ENCODE measurements at places on chromosomes 12 and 14. TPM values are rescaled to one million over a fixed set of nuclear protein-coding genes. Genes with fewer than 3 reads are reported as not detected.

The SNAPC1 gene
- total RNA-seq, result 7.0 TPM

The SERPINA1 gene
- total RNA-seq, result 2.5 TPM

The RERGL gene
- total RNA-seq, result 4.0 TPM

The GZMB gene
- 0.41 TPM for total RNA-seq

The FITM1 gene
- total RNA-seq, result 132 TPM

DNA sequence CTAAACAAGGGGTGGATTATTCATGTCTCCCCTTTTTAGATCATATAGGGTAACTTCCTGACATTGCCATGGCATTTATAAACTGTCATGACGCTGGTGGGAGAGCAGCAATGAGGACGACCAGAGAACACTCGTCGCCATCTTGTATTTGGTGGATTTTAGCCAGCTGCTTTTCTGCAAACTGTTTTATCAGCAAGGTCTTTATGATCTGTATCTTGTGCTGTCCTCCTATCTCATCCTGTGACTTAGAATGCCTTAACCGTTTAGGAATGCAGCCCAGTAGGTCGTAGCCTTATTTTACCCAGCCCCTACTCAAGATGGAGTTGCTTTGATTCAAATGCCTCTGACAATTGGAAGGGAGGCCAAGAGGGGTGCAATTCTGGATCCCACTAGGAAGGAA, 5.8 kb upstream of the CCDC63 start:
- no peak for DNase-seq

DNA sequence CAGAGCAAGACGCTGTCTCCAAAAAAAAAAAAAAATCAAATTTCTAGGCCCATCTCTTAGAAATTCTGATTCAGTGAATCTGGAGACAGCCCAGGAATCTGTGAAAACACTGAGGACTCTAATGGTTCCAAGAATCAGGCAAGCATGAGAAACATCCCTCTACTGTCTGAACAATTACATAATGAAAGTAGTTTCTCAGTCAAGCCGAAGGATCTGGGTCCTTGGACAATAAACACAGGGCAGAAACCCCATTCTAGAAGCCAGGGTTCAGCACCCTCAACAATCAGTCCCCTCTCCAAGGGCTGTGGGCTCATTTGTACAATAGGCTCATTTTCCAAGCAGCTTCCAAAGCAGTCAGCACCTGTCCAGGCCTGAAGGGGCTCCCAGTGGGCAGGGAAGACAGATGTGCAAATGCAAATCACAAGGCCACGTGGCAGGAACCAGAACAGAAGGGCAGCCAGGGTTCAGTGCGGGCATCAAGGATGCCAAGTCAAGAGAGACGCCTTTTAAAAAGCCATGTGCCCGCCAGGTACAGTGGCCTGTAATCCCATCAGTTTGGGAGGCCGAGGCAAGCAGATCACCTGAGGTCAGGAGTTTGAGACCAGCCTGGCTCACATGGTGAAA, 96.1 kb downstream of the KSR2 start:
- DNase-seq, result peak; percentile 5

- no peak for DNase-seq
These were observed 45.5 kb downstream of the MGST1 start for GRCh38 chr12:16392846-16393535.

- no peak for DNase-seq
These were observed 28.6 kb upstream of the NR1H4 start for GRCh38 chr12:100445081-100445481.

GRCh38 chr12:34298176-34298970, 276.1 kb downstream of the ALG10 start:
- no peak for DNase-seq

DNA sequence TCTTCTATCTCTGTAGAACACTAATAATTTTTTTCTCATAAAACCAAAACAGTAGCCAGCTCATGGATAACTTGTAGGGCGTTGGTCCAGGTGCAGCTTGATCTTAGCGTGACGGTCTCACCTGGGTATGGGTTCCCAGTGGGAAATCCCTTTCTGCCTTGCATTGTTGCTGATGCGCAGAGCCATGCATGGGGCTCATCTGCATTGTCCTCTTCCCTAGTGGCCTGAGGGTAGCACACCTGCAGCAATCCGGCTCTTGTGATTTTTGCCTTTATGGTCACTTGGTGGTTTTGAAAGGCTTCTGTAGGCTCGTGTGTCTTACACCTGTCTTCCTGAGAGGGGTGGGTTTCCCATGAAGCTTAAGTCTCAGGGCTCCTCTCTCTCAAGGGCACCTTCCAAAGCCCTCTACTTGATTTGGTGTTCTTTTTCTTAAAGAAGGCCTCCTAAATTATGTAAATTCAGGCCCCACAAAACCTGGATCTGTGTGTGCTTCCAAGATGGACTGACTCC, 130.6 kb downstream of the PRKCH start:
- no peak for DNase-seq

- DNase-seq, result no peak
These were observed 18.6 kb downstream of the GPRC5A start for GRCh38 chr12:12909995-12910420.

DNA sequence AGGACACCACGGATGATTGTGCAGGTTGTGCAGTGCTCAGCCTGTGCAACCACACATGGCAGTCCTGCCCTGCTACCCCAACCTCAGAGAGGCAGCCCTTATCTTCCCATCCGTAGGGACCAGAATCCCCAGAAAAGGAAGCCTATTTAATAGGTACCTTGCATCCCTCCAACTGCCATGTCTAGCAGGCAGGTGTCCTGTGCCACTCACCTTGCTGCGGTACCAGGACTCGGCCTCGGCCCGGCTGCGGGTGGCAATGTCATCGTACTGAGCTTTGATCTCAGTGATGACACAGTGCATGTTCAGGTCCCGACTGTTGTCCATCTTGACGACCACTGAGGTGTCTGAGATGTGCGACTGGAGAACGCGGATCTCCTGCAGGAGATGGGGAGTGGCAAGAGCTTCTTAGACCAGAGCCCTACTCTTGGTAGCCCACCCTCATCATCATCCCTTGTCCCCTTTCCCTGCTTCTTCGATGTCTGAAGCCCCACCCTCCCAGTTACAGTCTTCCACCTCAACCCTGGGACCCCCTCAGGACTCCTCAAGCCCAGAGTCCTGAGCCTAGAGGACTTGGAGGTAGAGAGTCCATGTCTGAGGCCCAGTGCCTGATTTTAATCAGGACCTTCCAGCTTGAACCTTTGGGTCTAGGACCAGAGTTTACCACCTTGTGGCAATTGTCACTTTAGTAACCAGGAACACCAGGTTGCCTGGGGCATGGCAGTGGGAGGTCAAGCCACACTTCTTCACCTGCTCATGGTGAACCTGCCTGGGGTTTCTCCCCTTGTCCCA, 20.5 kb downstream of the KRT7 start:
- DNase-seq, result no peak

GRCh38 chr12:123264642-123265041, 7.0 kb downstream of the CDK2AP1 start:
- no peak for DNase-seq

GRCh38 chr12:46722394-46723185, 103.2 kb downstream of the SLC38A4 start:
- DNase-seq, result peak; percentile 57

DNA sequence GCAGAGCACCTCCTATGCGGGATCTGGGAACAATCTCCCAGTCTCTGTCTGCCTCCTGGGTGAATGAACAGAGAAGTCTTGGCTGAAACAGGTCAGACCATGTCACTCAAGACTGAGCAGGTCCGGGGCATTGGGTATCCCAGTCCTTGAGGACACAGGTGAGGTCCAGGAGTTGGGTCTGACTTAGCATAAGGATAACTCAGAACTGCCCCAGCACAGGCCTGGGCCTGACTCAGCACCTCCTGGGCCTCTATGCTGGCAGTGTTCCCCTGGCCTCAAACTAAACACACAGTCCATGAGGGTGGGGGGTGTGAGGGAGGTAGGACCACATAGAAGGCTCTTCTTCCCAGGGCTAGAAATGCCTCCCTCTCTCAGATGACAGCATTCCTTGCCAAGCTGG, 1.5 kb upstream of the SDR9C7 start:
- no peak for DNase-seq

DNA sequence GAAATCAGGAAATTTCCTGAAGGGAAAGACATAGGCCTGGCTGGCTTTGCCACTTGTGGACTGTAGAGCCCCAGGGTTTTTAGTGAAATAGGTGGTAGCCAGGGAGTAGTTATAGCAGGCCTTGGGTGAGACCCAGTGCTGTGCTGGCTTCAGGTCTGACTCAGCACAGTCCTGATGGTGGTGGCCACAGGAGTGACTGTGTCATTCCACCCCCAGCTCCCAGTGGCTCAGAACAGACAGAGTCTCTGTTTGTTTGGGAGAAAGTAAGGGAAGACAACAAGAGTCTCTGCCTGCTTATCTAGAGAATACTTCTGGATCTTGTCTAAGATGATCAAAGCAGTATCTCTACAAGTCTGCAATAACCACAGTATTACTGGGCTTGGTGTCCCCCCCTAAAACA, 27.5 kb upstream of the OR6J1 start:
- DNase-seq, result no peak

- no peak for DNase-seq
These were observed 99.9 kb upstream of the MAP1LC3B2 start for GRCh38 chr12:116459011-116459875.

GRCh38 chr14:72590577-72590976, 303.3 kb downstream of the DPF3 start:
- DNase-seq, result no peak

DNA sequence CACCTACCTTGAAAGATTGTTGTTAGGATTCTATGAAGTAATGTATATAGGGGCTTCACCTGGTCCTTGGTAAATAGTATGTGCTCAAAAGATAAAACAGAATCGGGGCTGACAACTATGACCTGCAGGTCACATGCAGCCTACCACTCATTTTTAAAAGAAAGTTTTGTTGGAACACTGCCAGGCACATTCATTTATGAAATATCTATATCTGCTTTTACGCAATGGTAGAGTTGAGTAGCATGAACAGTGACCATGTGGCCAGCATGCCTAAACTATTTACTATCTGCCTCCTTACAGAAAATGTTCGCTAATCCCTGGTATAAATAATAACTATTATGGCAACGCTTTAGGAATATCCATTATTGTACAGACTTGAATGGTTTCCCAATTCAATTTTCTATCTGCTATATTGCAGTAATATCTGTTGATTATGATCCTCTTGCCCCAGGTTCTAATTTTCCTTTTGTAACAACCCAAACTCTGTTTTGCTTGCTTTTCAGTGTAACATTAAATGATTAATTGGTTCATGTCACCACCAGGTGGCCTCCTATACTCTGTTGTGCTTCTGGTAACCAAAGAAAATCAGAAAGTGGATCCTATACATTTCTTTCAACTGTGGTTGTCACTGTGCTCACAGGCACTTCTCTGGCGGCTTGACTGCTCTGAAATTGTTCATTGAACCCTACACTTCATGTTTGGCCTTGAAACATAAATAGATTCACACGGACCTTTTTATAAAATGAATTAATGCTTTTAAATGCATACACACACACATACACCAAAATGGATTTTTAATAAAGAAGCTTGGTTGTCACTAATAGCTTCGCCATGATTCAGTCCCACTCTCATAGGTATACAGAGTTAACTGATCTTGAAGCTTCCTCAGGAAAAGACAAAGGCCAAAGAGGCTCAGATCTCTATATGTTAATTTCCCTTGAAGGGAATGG, 227.7 kb upstream of the NPAS3 start:
- peak; percentile 82 for DNase-seq
